Heart right ventricle (tissue), 16 donors: ENCODE measurements at places on chromosomes 2 and 18.

DNA sequence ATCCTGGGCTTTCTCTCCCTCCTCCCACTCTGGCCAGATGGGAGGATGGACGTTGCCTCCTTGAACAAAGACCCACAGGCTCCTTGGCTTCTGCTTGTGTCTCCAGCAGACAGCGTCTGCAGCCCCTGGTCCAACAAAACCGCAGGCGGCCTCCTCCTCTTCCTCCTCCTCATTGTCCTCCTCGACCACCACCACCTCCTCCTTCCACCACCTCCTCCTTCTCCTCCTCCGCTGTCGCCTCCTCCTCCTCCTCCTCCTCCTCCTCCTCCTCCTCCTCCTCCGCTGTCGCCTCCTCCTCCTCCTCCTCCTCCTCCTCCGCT is 45.7 kb upstream of the ALPP start:
- peaks cover 4% of the 10 kb centered on the region for H3K4me1 ChIP-seq
- no peaks in the 10 kb centered on the region for H3K36me3 ChIP-seq
- no peaks in the 10 kb centered on the region for H3K27me3 ChIP-seq
- DNase-seq = no peak
- no peak overlapping the region for H3K27ac ChIP-seq

- no peak for DNase-seq
- no peaks in the 10 kb centered on the region for H3K36me3 ChIP-seq
- peaks cover 5% of the 10 kb centered on the region for H3K4me1 ChIP-seq
Observed at GRCh38 chr2:72604468-72604867, 221.4 kb downstream of the EXOC6B start.

DNA sequence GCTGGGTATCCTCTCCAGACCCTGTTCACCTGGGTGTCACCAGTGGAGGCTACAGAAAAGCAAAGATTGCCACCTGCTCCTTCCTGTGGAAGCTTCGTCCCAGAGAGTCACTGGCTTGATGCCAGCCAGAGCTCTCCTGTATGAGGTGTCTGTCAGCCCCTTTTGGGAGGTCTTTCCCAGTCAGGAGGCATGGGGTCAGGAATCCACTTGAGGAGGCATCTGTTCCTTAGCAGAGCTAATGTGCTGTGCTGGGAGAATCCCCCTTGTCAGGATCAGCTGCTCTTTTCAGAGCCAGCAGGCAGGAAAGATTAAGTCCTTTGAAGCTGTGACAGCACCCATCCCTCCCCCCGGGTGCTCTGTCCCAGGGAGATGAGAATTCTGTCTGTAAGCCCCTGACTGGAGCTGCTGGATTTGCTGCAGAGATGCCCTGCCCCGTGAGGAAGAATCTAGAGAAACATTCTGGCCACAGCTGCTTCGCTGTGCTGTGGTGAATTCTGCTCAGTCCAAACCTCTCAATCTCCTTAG is 121.8 kb downstream of the GPR39 start:
- DNase-seq = no peak
- no peak overlapping the region for H3K27ac ChIP-seq
- H3K27me3 ChIP-seq = peaks cover 14% of the 10 kb centered on the region
- no peaks in the 10 kb centered on the region for H3K4me1 ChIP-seq

DNA sequence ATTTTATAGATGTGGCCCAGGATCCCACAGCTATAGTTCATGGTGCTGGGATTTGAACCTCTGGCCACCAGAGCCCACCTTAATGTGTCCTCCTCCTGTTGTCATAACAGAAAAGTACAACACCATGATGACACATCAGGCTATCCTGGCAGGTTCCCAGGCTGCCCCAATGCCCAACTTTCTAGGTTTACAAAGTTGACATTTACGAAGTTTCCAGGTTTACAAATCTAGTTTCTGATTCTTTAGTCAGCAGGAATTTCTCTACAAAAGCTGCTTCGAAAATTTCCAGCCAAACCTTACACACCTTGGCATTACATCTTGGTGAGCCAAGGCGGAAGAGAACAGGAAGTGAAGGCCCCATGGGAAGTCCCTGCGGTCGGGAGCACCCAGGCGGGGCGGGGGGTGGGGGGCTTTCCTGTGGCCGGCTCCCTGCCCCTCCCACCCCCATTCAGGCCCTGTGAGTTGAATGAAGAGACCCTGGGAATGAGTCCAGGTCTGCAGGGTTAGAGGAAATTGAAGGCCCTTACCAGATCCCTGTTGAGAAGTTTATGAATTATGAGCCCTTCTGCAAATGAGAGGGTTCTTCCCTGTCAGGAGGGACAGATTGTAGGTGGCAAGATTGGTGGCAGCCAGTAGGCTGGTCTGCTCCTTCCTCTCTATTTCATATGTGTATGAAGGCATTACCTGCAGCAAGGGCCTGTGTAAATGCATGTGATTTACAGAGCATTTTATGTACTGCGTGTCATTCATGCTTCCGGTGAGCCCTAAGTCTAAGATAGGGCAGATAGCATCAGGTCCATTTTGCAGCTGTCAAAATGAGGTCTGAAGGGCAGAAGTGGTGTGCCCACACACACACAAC is 11.1 kb upstream of the IL1RN start:
- no peaks in the 10 kb centered on the region for H3K4me1 ChIP-seq
- peaks cover 7% of the 10 kb centered on the region for H3K27me3 ChIP-seq
- no peak overlapping the region for H3K27ac ChIP-seq
- H3K36me3 ChIP-seq = no peaks in the 10 kb centered on the region
- no peak overlapping the region for H3K4me3 ChIP-seq

DNA sequence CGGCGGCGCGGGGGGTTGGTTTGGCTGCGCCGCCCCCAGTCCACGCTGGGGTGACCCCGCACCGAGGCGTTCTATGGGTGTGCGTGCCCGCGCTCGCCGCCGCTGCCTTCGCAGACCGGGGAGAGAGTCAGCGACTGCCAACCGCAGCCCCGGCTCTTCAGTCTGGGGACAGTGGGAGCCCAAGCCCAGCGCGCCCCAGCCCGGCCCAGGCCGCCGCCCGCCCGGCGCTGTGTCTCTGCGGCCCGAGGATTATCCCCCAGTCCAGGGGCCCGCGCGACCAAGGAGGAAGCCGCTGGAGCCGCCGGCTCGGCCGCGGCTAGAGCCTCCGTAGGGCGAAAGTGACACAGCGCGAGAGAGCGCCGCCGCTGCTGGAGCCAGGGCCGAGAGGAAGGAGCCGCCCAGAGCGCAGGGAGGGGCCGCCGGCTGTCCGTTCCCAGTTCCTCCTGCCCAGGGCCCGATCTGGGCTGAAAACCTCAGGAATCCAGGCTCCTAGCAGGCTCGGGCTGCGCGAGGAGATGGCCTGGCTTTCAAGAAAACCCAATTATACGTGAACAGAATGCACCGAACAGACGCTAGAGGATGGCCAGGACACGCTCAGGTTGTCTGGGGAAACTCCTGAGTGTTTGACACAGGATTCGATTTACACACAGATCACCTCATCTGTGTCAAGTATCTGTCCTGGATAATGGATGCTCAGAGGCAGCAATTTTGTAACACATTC is 2.4 kb downstream of the CTIF start:
- no peaks in the 10 kb centered on the region for H3K36me3 ChIP-seq
- peaks cover 50% of the 10 kb centered on the region for H3K4me1 ChIP-seq
- H3K4me3 ChIP-seq = peak overlapping the region; percentile 75
- no peaks in the 10 kb centered on the region for H3K27me3 ChIP-seq

- no peak overlapping the region for H3K27ac ChIP-seq
- H3K36me3 ChIP-seq = no peaks in the 10 kb centered on the region
- peaks cover 10% of the 10 kb centered on the region for H3K4me1 ChIP-seq
- H3K4me3 ChIP-seq = no peak overlapping the region
- no peaks in the 10 kb centered on the region for H3K27me3 ChIP-seq
Observed at GRCh38 chr2:96157649-96158553, 12.7 kb upstream of the DUSP2 start.

- H3K27me3 ChIP-seq = no peaks in the 10 kb centered on the region
- peaks cover 9% of the 10 kb centered on the region for H3K4me1 ChIP-seq
- DNase-seq = no peak
- H3K27ac ChIP-seq = no peak overlapping the region
- H3K4me3 ChIP-seq = no peak overlapping the region
Observed at GRCh38 chr2:36490749-36491148, 107.2 kb downstream of the FEZ2 start.

GRCh38 chr2:103361712-103362111 is 599.9 kb downstream of the TMEM182 start:
- no peak overlapping the region for H3K4me3 ChIP-seq
- no peaks in the 10 kb centered on the region for H3K27me3 ChIP-seq
- no peak for DNase-seq
- no peaks in the 10 kb centered on the region for H3K36me3 ChIP-seq

GRCh38 chr18:22074282-22075070 is 94.9 kb upstream of the GATA6 start:
- no peak for DNase-seq
- H3K27me3 ChIP-seq = no peaks in the 10 kb centered on the region
- H3K4me3 ChIP-seq = no peak overlapping the region
- H3K4me1 ChIP-seq = no peaks in the 10 kb centered on the region
- no peak overlapping the region for H3K27ac ChIP-seq
- H3K36me3 ChIP-seq = no peaks in the 10 kb centered on the region

- no peak overlapping the region for H3K4me3 ChIP-seq
- H3K4me1 ChIP-seq = no peaks in the 10 kb centered on the region
- H3K27me3 ChIP-seq = peaks cover 7% of the 10 kb centered on the region
Observed at GRCh38 chr18:78717051-78717765, 262.4 kb upstream of the SALL3 start.

- H3K4me1 ChIP-seq = peaks cover 8% of the 10 kb centered on the region
- no peaks in the 10 kb centered on the region for H3K36me3 ChIP-seq
- no peak overlapping the region for H3K27ac ChIP-seq
- H3K4me3 ChIP-seq = no peak overlapping the region
Observed at GRCh38 chr2:129872446-129872845, 107.0 kb upstream of the RAB6C start.

DNA sequence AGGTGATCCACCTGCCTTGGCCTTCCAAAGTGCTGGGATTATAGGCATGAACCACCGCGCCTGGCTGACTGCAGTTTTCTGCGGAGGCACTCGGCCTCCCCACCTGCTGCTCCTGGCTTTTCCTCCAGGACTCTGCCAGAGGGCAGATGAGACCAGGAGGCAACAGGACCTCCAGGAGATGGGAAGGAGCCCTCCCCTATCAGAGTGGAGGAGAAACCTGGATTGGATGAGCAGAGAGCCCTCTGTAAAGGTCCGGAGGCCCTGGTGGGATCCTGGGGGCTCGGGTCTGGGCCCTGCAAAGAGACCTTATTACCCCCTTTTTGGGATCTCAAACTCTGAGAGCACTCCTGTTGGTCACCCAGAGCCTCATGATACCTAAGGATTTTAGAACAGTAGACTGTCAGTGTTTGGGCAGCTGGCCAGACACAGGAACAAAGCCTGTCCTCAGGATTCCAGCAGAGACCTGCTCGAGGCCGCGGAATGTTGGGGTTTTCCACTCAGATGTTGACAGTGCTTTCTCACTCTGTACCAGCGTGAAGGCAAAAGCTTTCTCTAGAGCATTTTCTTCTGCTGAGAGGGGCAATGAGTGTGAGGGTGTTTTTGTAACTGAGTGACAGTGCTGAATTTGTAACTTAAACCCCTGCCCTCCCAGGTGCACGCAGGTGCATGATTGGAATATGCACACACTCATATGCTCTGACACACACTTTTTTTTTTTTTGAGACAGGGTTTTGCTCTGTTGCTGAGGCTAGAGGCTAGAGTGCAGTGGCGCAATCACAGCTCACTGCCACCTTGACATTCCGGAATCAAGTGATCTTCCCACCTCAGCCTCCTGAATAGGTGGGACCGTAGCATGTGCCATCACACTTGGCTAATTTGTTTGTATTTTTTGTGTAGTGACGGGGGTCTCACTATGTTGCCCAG is 48.4 kb downstream of the NPPC start:
- no peaks in the 10 kb centered on the region for H3K36me3 ChIP-seq
- no peak overlapping the region for H3K4me3 ChIP-seq
- no peaks in the 10 kb centered on the region for H3K4me1 ChIP-seq
- no peak overlapping the region for H3K27ac ChIP-seq
- peaks cover 36% of the 10 kb centered on the region for H3K27me3 ChIP-seq
- no peak for DNase-seq

DNA sequence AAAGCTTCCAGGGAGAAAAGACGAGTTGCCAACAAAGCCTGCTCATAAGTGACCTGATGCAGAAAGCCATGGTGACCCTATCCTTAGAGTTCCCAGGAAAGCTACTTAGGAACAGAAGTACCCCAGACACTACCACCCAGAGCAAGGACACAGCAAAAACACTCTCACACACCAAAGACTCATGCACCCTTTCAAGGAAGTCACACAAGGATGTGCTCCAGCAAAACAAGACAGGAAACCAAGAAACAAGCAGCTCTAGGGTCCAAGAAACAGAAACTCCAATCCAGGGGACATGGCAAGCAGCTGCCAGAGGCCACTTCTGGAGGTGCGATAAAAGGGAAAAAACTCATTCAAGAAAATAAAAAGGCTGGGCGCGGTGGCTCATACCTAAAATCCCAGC is 5.7 kb downstream of the KIF1A start:
- no peak overlapping the region for H3K27ac ChIP-seq
- no peaks in the 10 kb centered on the region for H3K4me1 ChIP-seq
- H3K27me3 ChIP-seq = peaks cover 32% of the 10 kb centered on the region

DNA sequence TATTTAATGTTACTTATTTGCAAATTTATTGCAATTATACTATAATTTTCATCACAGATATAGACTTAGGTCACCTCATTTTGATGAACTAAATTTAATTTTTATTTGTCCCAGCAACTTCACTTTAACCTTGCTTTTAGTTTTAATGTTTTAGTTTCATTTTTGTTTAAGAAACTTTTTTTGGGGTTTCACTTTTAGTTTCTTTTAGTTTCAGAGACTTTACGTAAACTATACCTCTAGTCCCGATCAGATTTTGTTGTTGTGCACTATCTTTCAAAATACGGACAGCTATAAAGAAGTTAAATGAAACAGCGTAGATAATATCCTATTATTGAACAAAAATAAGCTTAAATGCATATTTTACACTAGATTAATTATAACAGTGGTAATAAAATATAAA is 460.5 kb downstream of the ERBB4 start:
- H3K36me3 ChIP-seq = no peaks in the 10 kb centered on the region
- H3K4me3 ChIP-seq = no peak overlapping the region
- DNase-seq = no peak
- no peaks in the 10 kb centered on the region for H3K4me1 ChIP-seq
- no peaks in the 10 kb centered on the region for H3K27me3 ChIP-seq
- no peak overlapping the region for H3K27ac ChIP-seq

- H3K36me3 ChIP-seq = no peaks in the 10 kb centered on the region
- H3K27ac ChIP-seq = no peak overlapping the region
- no peaks in the 10 kb centered on the region for H3K4me1 ChIP-seq
- DNase-seq = no peak
Observed at GRCh38 chr2:2641541-2642410, 310.7 kb upstream of the MYT1L start.

GRCh38 chr2:30866974-30867373 is 59.7 kb upstream of the CAPN13 start:
- H3K27ac ChIP-seq = no peak overlapping the region
- no peaks in the 10 kb centered on the region for H3K4me1 ChIP-seq
- no peak overlapping the region for H3K4me3 ChIP-seq
- H3K36me3 ChIP-seq = no peaks in the 10 kb centered on the region
- no peaks in the 10 kb centered on the region for H3K27me3 ChIP-seq
- DNase-seq = no peak

DNA sequence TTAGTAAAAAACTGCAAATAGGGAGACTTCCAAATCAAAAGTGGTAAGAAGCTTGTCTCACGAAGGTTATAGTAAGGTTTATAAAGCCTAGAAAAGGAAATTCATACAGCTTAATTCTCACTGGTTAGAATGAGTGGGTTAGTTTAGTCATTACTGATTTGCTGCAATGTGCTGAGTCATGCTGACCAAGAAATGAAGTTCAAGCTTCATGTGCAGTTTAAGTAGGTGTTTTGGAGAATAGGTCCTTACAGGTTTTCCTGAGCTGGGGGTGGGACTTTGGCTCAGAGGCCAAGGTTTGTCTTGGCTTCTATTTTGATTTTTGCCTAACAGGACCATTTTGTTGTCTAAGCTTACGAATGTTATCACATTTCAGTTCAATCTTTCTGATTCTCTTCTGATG is 15.1 kb downstream of the CLIP4 start:
- DNase-seq = no peak
- H3K4me3 ChIP-seq = no peak overlapping the region
- H3K27ac ChIP-seq = peak overlapping the region; percentile 41
- H3K4me1 ChIP-seq = no peaks in the 10 kb centered on the region
